ENCODE measurements at places on chromosomes 4 and X.

DNA sequence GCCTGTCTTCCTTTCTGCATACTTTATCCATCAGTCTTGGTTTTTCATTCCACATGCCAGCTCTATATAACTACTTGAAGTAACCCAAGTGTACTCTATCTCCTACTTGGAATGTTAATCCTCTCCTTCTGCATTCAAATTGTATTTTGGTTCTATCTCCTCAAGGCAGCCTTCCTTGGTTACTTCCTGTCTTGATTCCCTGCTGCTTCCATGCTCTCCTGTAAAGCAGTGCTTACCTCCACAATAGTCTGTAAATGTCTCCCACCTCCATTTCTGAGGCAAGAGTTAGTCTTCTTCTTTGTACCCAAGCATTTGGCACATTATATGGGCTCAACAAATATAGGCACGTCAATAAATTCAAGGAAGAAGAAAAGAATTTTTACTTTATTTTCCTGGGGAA lies 298.4 kb downstream of the ARHGAP24 start:
- no peak for DNase-seq

- peak; percentile 74 for DNase-seq
Measured at GRCh38 chrX:154396973-154397887, 947 bp upstream of the RPL10 start.

DNA sequence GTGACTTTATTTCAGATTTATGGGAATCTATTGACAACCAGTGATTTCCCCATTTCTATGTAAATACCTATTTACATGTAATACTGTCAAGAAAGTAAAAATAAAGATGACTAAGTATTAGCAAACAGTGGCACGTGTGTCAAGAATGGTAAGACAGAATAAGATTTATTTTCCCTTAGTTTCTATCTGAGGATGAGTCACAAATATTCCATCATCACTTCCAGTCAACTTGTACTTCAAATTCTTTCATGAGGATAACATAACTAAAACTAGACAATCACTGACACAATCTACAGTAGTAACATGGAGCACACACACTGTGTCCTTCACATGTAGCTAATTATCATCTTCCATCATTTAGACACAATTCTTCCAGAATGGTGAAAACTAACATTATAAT lies 625.3 kb upstream of the PCDH7 start:
- DNase-seq = no peak

GRCh38 chr4:97845758-97846157 lies 297.5 kb downstream of the STPG2 start:
- DNase-seq = no peak

GRCh38 chr4:13920901-13921300 lies 293.4 kb upstream of the BOD1L1 start:
- DNase-seq = peak; percentile 94

DNA sequence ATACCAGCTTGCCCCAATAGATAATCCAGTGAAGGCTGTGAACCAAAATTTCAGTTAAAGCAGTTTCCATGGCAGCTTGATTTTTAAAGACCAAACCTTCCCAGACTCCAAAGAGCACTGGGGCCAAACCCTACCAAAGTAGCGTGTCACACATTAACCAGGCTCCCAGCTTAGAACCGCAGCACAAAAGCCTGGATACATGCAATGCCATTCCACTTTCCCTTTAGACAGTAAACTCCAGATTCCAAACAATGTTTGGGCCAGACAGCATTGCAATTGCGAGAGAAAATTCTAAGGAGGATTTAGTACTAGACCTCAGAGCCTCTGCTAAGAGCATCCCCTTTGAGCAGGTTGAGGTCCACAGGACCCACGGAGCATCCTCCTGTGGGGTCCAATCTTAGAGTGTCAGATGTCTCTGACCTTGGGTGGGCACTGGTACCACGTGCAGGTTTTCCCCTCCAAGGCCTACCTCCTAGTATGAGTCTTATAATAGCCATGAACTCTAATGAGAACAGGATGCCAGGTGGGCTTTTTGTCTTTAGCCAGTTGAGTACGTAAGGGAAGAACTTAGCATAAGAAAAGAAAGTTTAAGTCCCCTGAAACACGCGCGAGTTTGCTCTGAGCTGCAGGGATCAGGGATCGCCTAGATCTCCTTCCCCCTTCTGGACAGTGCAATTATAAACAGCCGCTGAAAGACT lies 38.8 kb downstream of the MGARP start:
- no peak for DNase-seq

DNA sequence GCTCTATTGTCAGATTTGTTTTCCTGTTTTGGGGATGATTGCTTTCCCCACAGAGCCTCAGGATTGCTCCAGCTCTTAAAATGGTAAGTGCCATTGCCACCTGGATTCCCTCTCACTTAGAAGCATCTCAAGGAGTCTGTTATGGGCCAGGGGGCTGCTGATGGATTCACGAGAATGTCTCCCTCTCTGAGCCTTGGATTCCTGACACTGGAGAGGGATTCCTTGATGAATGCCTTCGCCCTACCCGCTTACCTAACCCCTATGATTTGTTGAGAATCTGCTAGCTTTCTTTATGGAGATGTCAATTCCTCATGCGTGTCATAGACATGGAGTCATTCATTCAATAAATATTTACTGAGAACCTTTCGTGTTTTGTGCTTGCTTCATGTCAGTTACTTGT lies 36.9 kb upstream of the TENM3 start:
- DNase-seq = no peak

Data from Caki2 (cell line).